Stimulated activated naive CD8-positive, alpha-beta T cell treated with anti-CD3 and anti-CD28 coated beads, Interleukin-15, Interleukin-2, amounts not matched to agents 100 U/mL and 50 U/mL, for 24 hours (primary cell): ENCODE measurements at places on chromosomes 12 and 14.
A peak's percentile ranks its signal among the peaks of the same experiment; 100 is the strongest.

DNA sequence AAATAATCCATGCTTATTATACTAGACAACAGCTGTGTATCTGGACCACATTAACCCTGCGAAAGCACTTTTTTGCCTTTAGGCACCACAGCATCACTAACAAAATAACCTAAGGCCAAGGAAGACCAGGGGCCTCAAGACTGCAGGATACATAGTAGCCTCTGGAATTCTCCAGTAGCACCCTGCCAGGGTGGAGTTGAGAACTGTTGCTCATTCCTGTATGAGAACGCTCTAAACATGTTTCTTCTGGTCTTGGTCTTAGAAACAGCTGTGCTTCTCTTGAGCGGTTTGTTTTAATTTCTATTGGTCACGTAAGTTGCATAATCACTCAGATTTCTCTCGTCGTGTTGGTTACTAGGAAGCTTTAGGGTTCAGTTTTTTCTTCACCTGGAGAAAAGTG, 7.9 kb downstream of the B4GALNT3 start:
- DNase-seq = no peak

DNA sequence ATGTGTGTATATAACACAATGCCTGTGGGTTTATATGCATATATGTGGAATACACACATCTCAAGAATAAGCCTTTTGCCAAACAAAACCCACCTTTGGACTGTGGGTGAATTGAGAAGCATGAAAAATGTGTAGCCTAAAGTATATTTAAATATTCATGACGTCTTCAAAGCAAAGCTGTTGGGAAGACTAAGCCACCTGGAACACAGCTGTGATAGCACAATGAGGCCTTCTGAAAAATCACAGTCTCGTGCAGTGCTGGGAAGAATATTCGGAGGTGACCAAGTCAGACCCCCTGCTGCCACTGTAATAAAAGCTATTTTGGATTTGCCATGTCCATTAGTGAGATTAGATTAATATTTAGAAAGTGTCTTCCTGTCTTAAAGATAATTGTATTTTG, 51.5 kb downstream of the SUDS3 start:
- no peak for DNase-seq

DNA sequence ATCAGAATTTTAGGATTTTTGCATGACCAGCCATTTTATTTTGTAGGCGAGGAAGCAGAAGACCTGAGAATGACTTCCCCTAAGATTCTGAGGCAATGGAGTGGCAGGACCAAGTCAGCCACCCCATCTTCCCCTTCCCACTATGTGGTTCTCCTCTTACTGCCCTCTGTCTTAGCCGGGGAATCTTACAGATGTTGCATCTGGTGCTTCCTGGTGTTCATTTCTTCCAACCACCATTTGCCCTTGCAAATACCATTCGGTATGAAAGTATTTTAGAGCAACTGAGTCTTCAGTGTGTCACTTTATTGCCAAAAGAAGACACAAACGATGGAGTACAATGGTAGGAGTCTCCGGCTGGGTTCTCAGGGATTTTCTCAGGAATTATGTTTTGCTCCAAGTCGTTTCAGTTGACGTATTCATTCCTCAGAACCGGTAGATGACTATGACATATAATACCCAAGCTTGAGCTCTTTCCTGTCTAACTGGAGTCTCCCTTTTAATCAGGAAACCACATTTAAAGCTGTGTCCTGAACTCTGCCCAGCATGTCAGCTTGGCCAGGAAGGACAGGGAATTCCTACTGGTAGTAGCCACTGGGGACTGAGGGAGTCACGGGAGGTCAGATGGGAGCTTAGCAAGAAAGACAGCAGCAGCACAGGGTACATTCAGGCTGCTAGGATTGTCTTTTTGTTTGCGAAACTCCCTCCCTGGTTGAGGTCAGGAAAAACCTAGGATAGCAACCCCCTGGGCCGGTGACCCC, 87.0 kb downstream of the SAMD4A start:
- no peak for DNase-seq

DNA sequence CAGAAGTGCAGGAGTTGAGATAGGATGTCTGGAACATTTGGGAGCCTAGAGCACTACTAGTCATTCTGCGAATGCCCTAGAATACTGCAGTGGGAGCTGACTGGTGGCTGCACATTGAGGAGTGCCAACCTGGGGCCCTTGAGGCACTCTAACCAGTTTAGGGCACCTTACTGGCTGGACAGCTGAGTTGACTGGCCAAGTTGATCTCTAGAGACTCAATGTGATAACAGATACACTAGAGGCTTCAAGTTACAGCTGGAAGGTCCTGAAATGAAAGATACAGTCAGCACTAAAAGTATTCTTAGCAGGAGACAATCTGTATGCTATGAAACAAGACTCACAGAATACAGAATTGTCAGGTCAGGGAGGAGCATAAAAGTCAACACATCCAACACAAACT, 8.0 kb downstream of the SLC8A3 start:
- DNase-seq = no peak

- peak; percentile 49 for DNase-seq
Measured at GRCh38 chr12:112381406-112381882, 787 bp downstream of the HECTD4 start.

DNA sequence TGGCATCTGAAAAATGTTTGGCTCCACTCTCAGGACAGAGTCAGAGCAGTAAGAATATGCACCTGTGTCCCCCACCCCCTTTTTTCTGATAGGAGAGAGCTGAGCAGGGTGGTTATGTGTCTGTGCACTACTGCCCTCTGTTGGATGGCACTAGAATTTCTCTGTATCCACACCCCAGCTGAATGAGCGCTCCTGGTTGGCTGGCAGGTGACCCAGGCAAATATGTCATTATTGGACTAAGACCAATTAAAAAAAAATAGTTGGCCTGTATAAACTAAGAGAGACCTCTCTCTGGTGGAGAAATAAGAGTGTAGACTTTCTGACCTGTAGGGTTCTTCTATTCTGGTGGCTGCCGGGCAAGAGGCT, 107.0 kb downstream of the PTCSC3 start:
- peak; percentile 31 for DNase-seq

- DNase-seq = no peak
Measured at GRCh38 chr14:93183596-93184317, 940 bp downstream of the MOAP1 start.
